ENCODE measurements at places on chromosomes 6 and 20.
A peak's percentile ranks its signal among the peaks of the same experiment; 100 is the strongest.

DNA sequence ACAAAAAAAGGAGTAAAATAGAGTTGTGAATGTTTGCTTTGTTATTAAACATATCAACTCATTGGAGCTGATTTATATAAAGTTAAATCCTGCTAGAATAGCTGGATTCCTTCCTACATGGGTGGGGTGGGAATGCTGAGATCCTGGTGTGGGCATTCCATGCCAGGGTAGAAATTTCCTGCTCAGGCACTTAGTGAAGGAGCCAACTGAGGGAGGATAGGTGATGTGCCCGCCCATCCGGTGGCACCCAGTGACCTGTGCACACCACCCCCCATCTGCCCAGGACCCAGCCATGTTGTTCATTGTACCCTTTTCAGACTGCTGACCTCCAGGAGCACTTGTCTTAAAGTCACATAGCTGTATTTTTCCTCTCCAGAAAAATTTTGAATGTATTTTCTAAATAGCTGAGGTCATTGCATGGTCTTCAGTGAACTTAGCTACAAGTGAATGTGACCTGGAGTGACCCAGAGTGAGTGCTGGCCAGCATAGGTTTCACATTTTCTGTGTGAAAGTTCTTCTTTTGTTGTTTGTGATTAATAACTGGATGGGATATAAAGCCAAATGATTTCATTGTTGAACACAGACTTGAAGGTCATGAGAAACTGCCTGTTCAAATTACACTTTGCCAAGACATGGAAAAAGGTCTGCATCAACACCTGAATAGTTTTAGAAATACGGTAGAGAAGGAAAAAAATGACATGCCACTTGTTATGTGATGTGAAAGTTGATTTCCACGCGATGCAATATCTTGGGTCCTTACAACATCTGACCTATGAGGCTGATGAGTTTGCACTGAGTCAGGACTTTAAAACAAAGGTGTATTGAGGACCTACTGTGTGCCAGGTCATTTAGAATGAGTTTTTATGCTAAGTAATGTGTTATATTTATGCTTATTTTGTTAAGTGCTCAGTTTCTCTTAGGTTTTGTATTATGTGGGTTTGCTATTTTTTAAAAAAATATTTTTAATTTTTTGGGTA is 77.2 kb downstream of the UTRN start:
- no peak for DNase-seq

GRCh38 chr20:44138867-44139266 is 48.1 kb downstream of the JPH2 start:
- DNase-seq, result no peak

- no peak for DNase-seq
These were observed 540.0 kb upstream of the JARID2 start for GRCh38 chr6:14705841-14706377.

DNA sequence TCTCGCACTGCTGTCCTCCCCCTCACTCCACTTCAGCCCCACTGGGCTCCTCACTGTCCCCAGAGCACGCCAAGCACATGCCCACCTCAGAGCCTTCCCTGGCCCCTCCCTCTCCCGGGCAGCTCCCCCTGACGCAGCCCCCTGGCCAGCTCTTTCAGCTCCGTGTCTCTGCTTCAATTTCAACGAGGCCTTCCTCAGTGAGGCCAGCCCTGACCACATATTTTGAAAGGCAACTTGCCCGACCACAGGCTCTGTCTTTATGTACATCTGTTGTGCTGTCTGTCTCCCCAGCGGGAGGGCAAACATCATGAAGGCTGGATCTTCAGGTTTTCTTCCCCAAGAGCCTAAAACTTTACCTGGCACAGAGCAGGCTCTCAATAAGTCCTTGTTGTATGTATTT is 44.6 kb downstream of the JPH2 start:
- peak; percentile 31 for DNase-seq

DNA sequence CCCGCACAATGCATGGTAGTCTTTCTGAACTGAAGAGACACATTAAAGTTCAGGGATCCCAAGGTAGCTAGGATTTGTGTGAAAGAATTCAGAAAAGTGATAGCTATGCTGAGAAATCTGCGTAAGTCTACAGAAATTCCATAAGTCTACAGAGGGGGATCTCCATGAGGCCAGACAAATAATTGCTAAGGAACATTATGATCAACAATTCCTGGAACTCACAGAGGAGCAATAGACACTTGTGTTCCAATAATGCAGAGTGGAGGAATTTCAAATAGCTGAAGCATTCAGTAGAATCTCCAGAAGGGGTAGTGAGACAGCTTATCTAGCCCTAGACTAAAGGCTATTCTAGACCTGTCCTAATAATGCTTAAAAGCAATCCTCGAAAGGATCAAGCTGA is 315.7 kb upstream of the ECI2 start:
- DNase-seq, result no peak

DNA sequence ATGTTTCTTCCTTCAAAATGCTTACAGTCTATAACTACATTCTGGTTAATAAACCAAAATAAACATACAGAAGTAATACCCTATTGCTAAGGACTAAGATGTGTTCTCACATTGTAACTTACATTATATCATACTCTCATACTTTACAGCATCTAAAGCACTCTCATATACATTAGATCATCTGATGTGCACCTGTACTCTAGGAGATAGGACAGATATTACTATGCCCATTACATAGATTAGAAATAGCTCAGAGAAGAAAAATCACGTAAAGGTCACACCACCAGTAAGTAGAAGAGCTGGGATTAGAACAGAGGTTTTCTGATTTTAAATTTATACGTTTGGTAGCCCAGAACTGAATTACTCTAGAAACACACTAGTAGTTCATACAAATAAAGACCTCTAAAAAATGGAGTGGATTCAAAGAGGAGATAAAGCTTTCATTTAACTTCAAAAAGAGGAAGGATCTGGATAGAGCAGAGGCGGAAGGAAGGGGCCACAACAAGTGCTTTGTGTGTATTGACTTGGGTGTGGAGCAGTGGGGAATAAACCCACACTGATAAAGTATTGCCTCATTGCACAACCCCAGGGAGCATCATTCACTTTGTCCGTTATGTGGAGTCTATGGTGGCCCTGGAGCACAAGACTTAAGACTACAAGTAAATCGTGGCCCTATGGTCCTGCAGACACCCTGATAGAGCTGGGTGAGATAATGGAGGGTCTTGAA is 30.9 kb downstream of the SLC2A12 start:
- DNase-seq, result no peak

GRCh38 chr20:10314198-10314597 is 95.6 kb downstream of the SNAP25 start:
- no peak for DNase-seq

DNA sequence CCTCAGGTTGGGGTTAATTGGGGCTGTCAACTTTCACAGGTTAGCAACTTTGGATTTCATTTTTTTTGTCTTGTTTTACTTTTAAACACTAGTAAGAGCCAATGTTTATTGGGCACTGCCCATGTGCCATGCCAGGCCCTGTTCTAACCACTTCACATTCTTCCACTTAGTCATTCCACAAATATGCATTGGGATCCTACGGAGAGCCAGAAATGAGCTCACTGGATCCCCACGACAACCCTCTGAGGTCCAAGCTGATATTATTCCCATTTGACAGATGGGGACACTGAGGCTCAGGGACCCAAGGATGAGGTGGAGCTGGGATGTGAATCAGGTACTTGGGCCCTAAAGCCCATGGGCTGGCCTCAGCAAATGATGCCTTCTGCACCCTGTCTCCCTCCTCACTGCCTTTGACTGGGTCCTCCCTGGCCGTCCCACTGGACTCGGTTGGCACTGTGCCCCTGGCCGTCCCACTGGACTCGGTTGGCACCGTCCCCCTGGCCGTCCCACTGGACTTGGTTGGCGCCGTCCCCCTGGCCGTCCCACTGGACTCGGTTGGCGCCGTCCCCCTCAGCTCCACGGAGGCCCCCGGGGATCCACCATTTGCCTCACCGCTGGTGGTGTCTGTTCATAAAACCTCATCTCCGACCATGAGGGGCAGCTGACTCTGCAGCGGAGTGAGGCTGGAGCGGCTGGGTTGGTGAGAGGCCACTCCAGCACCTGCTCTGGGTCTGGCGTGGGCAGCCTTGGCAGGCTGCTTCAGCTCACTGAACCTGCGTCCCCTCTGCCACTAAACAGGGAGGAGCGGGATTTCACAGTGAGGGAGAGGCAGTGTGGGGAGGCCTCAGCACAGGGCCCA is 4.8 kb upstream of the PMEPA1 start:
- DNase-seq, result peak; percentile 54

DNA sequence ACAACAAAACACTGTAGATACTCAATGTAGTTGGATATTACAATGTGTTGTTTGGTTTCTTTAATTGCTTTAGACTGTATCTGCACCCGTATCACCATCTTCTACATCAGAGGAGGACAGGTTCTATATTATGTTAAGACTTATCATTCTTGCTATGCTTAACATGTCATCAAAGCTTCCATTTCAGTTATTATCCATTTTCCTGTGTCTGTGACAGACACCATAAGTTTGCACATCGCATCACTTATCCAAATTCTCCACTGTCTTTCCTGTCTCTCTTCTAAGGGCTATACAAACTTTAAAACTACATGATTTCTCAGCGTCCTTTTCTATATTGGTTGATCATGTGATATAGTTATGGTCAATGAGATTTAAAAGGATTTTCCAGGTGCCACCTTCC is 719.0 kb downstream of the TBC1D32 start:
- no peak for DNase-seq
